ENCODE measurements at places on chromosomes 11 and 22. TPM values are rescaled to one million over a fixed set of nuclear protein-coding genes. Genes with fewer than 3 reads are reported as not detected.
A peak's percentile ranks its signal among the peaks of the same experiment; 100 is the strongest.

GRCh38 chr11:26199331-26200095, 132.4 kb upstream of the ANO3 start:
- DNase-seq: no peak

GRCh38 chr11:86414032-86414431, 39.3 kb downstream of the CCDC81 start:
- no peak for DNase-seq

DNA sequence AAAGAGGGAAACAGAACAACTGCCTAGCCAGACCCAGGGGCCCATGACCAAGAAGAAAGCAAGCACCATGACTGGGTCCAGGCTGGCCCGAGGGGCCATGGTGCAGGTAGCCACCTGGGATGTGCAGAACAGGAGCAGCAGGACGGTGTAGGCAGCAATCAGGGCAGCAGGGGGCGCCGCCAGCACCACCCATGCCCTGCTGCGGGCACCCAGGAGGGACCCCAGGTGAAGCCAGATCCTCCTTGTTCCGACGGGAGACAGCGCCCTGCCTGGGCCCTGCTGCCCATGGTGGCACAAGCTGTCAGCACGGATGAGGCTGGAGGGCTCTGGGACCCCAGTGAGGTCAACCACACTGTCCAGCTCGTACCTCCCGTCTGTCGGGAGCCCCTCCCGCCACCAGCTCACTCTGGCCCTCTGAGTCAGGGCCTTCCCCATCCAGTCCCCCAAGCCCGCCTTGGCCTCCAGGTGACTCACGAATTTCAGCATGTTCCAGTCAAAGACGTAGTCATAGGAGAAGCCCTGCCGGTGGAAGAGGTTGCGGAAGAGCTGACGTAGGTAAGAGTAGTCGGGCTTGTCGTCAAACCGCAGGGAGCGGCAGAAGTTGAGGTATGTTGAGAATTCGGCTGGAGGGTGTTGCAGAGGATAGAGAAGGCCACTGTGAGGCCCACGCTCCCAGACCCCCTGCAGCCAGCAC, 18.8 kb downstream of the CSNK1E start:
- DNase-seq: no peak

DNA sequence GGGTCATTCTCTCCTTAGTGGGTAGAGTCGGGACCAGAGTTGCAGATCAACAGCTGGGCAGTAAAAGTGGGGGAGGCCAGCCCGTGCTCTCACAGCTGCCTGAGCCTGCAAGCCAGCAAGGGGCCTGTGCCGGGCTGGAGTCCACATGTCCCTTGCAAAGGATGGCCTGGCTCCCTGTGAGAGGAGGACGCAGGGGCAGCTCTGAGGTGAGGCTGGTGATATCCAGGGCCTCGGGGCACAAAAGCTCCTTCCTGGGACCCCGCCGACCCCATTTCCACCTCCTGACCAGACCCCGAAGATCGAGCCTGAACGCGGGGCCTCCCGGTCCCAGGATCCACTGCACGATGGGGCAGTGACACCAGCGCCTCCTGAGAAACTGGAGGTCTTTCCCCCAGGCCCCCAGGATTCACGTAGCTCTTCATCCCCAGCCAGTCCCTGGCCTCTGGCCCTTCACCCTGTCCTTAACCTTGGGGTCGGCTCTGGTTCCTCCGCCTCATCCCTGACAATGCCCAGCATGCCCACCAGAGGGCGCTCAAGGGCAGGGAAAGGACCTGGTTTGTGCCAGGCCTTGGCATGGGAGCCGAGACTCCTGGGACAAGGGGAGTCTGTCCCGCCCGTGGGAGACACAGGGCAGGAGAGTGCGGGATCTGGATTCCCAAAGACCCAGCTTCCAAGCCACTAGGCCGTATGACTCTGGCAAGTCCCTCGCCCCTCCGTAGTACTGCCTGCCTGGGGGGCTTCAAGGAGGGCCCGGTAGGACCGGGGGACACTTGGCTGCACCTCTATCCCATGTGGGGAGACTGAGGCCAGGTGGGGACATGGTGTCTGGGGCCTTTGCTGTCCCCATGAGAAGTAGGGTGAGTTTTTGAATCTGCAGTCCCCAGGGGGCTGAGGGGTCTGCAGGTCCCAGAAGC, 17.8 kb upstream of the WNT7B start:
- peak; percentile 100 for DNase-seq

The CDC45 gene
- 31.9 TPM for total RNA-seq

The JHY gene
- 0.46 TPM for total RNA-seq

DNA sequence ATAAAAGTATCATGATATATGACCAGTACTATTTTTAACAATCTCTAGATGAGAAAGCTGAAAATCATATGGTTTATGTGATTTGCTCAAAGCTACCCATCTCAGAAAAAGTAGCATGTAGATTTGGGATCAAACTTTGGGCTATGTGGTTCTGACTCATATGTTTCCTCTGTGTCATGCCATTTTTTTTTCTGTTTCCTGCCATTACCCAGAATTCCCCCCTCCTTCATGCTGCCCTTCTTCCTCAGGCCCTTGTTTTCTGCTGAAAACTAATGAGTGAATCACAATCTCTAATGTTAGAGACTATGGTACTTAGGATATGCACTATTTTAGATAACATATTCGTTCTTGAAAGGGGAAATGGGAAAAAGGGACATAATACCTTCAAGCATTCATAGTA, 80.7 kb downstream of the JRKL start:
- no peak for DNase-seq

The SCN2B gene
- total RNA-seq: 0.24 TPM

- DNase-seq: no peak
Observed at GRCh38 chr11:134610116-134610910, 198.3 kb upstream of the B3GAT1 start.

The HORMAD2 gene
- not detected for total RNA-seq

- DNase-seq: no peak
Observed at GRCh38 chr22:29753808-29754657, 12.8 kb downstream of the ZMAT5 start.

The POU2AF1 gene
- total RNA-seq: not detected
